ENCODE measurements at places on chromosomes 6 and 20. TPM values are rescaled to one million over a fixed set of nuclear protein-coding genes. Genes with fewer than 3 reads are reported as not detected.

The PAK5 gene
- not detected for total RNA-seq

The ADGB gene
- not detected for total RNA-seq

The TBP gene
- 8.0 TPM for total RNA-seq

The MAFB gene
- 0.32 TPM for total RNA-seq

The XKR7 gene
- not detected for total RNA-seq

The RBPJL gene
- total RNA-seq, result not detected

The ANKEF1 gene
- 1.7 TPM for total RNA-seq

The CLDN20 gene
- not detected for total RNA-seq

The CDSN gene
- not detected for total RNA-seq

The REM1 gene
- total RNA-seq, result not detected

The PDYN gene
- not detected for total RNA-seq

The ELOVL4 gene
- 7.3 TPM for total RNA-seq

The BRD2 gene
- total RNA-seq, result 43.8 TPM

The TAGAP gene
- not detected for total RNA-seq

The HMGA1 gene
- 113 TPM for total RNA-seq

The CYP24A1 gene
- total RNA-seq, result 0.09 TPM

The MAPK14 gene
- total RNA-seq, result 31.1 TPM

All from bronchial smooth muscle cell (primary cell).